Bronchial epithelial cell (primary cell): ENCODE measurements at places on chromosomes 2 and 18. TPM values are rescaled to one million over a fixed set of nuclear protein-coding genes. Genes with fewer than 3 reads are reported as not detected.

DNA sequence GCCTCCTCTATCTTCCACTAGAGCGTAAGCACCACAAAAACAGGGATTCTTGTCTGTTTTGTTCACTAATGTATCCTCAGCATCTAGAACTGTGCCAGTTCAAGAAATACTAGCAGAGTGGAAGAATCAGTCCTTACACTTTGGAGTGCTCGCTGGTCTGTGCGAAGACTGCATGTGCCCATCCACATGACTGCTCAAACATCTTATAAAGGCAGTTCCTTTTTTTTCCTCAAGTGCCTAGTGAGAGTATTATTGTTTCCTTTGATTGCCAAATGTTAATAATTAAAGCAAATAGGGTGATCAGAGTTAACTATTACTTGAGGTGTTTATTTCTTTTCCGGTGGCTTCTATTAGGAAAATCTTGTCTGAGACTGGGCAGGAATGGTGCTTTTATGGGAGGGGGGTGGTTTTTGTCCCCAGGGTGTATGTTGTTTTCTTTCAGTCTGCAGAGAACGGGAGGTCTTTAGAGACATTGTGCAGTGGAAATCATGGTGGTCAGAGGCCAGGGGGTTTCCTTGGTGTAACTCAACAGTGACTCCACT, 45.6 kb upstream of the ITGB6 start:
- no peak for DNase-seq

- DNase-seq, result no peak
These were observed 29.3 kb upstream of the CEP68 start for GRCh38 chr2:65026704-65027464.

DNA sequence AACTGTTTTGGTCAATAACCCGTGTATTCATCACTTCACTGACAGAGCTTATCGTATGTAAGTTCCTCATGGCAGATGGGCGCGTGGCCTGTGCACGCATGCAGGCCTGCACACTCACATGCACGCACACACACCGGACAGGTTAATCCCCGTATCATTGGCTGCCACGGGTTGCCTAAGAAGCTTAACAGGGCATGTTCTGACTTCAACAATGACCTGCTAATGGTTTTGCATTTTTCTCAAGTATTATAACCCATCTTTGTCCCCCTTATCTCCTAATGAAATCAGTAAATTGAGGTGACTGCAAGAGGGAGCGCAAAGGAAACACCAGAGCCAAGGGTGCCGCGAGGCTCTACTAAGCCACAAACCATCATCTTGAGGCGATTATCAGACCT, 399.0 kb upstream of the ID2 start:
- no peak for DNase-seq

DNA sequence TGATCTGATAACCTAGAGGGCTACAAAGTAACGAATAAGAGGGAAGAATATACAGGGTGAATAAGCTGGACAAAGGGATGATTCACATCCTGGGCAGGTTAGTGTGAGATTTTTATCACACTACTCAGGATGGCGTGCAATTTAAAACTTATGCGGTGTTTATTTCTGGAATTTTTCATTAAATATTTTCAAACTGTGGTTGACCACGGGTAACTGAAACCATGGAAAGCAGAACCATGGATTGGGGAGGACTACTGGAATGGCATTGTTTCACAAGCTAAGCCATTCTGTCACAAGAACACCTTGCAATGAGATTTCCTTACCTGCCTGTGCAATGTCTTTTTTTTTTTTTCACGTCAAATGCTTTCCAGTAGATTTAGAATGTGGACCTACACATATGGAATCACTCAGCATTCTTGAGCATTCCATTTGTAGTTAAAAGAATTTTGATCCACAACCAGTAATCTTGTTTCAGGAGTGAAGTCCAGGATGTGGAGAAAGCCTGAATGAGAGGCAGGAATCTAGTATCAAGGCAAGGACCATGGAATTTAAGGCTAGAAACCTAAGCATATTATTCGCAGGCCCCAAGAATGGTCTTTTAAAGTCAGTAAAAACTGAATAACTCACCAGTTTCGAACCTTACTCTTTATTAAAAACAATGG, 8.0 kb upstream of the CDK15 start:
- peak; percentile 88 for DNase-seq

- DNase-seq, result no peak
These were observed 2.4 kb downstream of the CCBE1 start for GRCh38 chr18:59694824-59695223.

The ADCYAP1 gene
- total RNA-seq, result not detected in 2 replicates

The ABCB11 gene
- 0.26 TPM in 2 replicates for total RNA-seq

The ADD2 gene
- not detected in 2 replicates for total RNA-seq

The SMAD4 gene
- total RNA-seq, result 43.7 and 64.5 TPM in 2 replicates
